Lung (tissue), 17 donors: ENCODE measurements at places on chromosomes 11 and 22.

GRCh38 chr11:130180896-130181294 is 21.3 kb downstream of the ST14 start:
- no peak for DNase-seq

DNA sequence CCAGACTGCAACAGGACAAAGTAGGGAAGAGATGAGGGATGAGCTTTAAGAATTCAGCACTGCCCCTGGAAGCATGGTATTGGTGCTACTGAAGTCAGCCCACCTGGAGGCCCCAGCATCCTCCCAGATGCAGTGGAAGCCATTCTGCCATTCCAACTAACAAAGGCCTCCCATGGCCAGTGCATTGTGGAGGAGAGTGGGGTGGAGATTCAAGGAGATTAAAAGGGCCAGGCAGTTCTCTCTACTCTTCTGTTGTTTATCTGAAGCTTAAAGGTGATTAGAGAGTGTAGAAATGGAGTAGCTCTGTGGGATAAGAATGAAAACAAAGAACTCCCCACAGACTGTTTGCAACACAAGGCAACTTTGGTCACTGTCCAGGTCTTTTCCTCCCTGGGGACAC is 24.1 kb upstream of the TSKU start:
- DNase-seq: no peak

DNA sequence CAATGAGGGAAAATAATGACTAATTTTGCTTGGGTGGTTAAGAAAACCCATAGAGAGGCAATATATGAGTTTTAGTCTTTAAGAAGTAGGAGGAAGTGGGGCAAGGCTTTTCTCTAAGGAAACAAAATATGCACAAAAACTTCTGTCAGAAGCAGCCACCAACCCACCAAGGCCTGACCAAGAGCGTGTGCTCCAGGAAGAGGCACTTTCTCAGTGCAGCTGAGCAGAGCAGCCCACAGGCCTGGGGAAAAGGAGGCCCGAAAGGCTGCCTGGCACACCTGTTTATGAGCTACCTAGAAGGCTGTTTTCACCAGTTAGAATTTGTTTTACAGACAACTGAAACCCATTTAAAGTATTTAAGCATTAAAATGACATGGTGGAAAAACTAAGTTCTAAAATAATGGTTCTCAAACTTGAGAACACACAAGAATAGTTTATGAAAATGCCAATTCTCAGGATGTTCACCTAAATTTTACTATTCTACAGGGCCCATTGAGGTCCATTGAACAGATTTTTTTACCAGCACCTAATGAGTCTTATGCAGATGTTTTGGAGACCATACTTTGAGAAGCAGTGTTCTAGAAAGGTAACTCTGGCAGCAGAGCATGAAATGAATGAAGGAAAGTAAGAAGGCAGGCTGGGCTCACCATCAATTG is 160.5 kb upstream of the DDI1 start:
- DNase-seq: no peak

DNA sequence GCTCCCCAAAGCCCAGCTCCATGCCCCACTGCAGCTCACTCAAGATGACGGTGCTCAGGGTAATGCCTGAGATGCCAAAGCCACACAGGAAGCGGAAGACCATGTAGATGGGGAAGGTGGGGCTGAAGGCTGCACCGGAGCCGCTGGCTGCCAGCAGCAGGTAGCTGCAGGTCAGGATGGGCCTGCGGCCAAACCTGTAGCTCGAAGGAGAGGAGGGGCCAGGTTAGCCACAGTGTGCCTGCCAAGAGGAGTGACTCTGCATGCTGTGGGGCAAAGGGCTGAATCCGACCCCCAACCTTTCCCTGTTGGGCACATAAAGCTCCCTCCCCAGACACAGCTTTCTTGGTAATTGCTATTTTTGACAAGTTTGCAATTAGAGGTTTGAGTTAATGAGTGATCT is 14.9 kb upstream of the SLC22A6 start:
- DNase-seq: no peak

GRCh38 chr11:32890843-32891656 is 1.6 kb upstream of the QSER1 start:
- peak; percentile 24 for DNase-seq

- DNase-seq: peak; percentile 92
Measured at GRCh38 chr11:123429913-123430720, at the start of gene GRAMD1B. GRAMD1B (plus strand) TSS chr11:123430269; CDS start chr11:123430793, 524 bp downstream.

DNA sequence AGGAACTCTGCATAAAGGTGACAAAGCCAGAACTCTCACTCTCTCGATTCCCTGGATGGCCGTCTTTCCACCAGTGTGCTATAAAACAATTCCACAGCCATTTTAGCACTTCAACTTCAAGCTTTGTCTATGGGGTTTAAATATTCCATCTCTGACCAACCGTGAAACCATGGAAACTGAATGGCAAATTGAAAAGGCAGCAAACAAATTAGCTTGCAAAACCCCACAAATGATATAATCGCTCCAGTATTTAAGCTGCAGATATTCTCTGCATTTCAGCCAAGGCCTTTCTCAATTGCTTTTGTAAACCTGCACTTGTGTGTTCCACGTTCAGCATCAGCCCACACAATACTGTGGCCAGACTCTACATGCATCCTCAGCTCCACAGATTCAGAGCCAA is 131.7 kb upstream of the ISX start:
- DNase-seq: no peak

DNA sequence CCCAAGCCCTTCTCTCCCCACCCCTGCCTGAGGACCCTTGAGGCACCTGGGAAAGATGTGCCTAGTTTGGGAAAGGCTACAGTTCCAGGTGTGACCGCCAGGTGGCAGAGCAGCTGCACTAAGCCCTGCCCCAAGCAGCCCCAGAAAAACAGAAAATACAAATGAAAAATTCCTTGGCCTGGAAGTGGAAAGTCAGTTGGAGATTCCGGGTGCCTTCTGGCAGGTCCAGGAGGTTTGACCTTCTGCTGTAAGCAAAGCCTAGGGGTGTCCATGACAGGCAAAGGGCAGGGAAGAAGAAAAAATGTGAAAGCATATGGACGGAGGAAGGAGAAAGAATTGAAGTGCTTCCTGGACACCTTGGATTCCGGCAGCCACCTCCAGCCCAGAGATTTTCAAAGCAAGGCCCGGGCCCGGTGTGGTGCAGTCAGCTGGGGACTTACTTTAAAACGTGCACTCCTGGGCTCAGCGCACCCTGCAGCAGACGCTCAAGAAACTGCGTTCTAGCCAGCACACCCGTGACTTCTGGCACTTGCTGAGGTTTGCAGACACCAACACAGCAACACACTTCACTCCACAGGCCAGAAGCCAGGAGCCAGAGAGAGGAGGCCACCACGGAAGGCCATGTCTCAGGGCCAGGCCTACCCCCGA is 37.3 kb upstream of the SLC22A12 start:
- peak; percentile 72 for DNase-seq

GRCh38 chr11:115348416-115348815 is 155.8 kb downstream of the CADM1 start:
- DNase-seq: peak; percentile 26

- no peak for DNase-seq
Measured at GRCh38 chr11:120606211-120607010, 94.9 kb downstream of the GRIK4 start.

- DNase-seq: no peak
Measured at GRCh38 chr11:103648670-103649400, 387.6 kb upstream of the DDI1 start.

DNA sequence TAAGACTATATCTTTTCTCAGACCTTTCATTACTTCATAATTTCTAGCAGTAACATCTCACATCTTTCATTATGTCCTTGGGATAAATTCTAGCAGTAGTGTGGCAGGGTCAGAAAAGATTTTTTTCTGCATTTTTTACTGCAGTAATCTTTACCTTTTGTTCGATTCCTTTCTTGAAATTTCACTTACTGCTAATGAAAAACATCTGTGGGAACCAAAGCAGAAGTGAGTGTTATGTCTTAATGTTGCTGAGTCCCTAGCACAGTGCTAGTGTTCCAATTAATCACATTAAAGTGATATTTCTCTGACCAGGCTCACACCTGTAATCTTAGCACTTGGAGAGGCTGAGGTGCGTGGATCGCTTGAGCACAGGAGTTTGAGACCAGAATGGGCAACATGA is 123.6 kb downstream of the EHF start:
- no peak for DNase-seq

GRCh38 chr11:121244884-121245283 is 47.7 kb upstream of the SC5D start:
- no peak for DNase-seq

DNA sequence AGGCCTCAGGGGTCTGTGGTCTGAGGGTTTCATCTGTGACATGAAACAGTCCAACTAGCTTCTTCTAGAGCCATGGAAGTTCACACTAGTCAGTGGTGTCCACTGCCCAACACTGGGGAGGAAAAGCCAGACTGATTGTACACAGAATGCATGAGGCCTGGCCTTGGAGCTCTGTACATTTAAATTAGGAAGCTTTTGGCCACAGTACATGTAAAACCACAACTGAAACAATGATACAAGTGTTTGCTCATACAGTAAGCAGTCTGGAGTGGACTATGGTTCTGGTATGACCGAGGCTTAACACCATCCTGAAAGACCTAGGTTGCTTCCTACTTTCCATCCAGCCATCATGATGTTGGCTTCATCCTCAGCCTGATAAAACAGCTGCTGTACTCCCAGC is 73.8 kb upstream of the SESN3 start:
- no peak for DNase-seq

DNA sequence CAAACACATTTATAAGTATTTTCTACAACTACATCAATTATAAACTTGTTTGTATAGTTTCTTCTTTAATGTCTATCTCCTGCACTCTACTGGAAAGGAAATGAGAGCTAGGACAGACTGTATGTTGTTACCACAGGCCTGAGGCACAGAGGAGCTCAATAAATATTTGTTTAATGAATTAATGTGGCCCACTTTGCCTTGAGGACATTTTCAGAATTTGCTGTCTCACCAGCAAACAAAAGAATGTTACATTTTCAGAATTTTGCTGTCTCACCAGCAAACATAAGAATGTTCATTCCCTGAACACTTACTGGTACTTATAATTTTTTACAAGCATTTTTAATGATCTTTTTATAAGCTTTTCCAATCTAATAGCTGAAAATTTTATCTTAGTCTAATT is 41.9 kb upstream of the WNT7B start:
- no peak for DNase-seq

DNA sequence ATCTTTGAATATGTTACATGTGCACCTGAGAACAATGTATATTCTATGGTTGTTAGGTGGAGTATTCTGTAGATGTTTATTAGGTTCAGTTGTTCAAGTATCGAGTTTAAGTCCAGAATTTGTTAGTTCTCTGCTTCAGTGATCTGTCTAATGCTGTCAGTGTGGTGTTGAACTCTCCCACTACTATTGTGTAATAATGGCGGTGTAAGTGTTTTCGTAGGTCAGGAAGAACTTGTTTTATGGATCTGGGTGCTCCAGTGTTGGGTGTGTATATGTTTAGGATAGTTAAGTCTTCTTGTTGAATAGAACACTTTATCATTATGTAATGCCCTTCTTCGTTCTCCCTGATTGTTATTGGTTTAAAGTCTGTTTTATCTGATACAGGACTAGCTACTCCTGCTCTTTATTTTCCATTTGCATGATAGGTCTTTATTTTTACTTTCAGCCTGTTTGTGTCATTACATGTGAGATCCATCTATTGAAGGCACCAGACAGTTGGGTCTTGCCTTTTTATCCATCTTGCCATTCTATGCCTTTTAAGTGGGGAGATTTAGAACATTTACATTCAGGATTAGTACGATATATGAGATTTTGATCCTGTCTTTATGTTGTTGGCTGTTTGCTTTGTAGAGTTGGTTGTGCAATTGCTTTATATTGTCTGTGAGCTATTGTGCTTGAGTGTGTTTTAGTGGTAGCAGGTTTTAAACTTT is 121.6 kb downstream of the DDX10 start:
- no peak for DNase-seq

GRCh38 chr11:133173810-133174412 is 358.4 kb downstream of the OPCML start:
- no peak for DNase-seq

- DNase-seq: peak; percentile 42
Measured at GRCh38 chr11:47003180-47003877, 66.8 kb downstream of the CSTPP1 start.

DNA sequence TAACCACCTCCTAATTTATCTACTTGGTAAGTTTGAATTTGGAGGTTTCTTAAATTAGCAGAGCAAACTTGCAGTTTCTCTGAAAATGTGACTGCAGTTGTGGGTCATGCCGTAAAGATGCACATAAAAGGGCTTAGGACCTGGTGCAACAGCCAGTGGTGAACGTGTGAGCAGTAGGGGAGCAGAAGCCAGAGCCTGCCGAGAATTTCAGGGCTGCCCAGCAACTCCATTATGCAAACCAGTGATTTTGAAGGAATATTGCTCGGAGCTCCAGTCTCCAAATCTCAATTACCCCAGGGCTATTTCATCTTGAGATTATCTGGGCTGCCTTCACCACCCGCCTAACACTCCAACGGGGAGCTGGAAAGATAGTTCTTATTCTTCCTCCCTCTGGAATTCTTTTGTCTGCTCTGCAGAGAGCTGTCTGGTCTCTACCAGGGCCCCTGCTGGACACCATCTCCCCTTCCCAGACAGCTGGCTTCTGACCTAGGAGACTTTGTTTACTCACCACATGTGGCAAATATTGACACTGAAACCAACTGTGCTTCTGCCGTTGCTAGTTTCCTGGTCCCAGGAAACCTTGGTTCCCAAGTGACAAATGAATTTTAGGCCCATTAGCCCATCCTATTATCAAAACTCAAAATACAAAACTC is 93.9 kb downstream of the DSCAML1 start:
- no peak for DNase-seq

DNA sequence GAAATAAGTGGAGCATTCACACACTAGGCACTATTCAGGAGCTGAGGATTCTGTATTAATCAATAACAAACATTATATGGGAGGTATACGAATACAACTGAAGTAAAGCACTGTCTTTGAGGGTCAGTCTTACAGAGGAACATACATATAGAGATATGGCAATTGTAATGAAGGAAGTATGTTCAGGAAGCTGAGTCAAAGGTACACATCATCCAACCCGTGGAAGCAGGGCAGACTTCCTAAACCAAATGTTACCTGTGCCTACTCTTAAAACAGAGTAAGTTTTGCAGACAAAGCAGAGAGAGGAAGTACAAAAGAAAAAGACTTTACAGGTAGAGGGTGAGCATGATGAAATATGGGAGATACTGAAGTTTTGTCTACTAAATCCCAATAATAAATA is 481.2 kb upstream of the ARHGAP42 start:
- DNase-seq: no peak

- no peak for DNase-seq
Measured at GRCh38 chr22:29722587-29722986, 2.8 kb downstream of the CABP7 start.

DNA sequence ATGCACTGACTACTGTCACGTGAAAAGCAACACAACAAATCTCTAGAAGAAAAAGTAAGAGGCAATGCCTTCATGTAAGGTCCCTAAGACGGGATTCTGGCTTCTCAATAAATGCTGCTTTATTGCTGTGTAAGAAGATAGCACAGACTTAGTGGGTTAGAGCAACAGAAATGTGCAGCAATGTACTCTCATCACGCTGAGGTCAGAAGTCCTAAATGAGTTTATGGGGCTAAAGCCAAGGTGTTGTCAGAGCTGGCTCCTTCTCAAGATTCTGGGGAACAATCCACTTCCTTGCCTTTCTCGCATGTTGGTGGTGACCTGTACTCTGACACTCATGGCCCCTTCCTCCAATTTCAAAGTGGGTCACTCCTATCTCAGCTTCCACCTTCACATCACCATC is 93.4 kb downstream of the SHANK2 start:
- DNase-seq: no peak

- DNase-seq: no peak
Measured at GRCh38 chr11:95514416-95515110, 275.0 kb downstream of the FAM76B start.

GRCh38 chr11:11973866-11974265 is 34.6 kb downstream of the DKK3 start:
- no peak for DNase-seq
